NCI-H2029 treated with DMSO at 0.1 percent for 48 hours (cell line): ENCODE measurements at places on chromosomes 2 and 18.

DNA sequence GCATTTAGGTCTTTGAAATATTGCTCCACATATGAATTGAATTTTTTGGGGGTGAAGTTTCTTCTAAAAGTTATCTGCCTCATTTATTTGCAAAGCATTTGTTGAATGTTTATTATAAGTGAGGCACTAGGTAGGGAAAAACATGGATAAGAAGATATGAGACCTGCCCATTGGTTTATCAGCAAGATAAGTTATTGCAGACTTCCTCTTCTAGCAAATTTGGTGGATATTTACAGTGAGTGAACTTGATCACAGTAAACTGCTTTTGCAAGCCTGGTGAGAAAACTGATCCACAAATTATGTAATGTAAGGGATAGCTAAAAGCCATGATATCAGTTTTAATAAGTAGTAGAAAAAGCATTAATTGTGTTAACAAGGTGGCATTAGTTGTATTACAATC, 364.8 kb downstream of the SOCS6 start:
- no peak for DNase-seq

DNA sequence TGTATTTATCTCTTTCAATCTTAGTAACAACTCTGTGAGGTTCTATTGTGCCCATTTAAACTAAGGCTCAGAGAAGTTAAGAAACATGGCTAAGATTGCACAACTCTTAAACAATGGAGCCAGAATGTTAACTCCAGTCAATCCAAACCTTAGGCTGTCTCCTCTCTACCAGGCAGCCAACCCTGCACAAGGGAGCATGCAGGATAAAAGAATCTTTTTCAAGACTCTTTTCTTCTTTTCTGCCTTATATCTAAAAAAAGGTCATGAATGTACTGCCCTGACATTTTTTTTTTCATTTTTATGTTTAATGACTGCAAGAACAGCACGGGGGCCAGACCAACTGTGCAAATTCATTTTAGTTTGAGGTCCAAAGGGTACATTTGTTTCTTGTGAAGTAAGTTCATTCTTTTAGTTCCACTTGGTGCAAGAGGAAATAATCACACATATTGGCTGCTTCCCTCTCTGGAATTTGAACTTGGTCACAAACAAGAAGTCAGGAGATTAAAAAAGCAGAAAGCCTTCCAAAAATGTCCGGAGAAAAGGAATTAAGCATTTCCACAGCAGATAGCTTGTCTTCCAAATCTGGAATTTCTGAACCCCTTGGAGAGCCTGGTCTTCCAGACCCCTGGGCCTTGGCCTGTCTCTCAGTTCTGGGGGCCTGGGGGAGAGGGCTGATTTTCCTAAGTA, 96.0 kb upstream of the RIOK3 start:
- no peak for DNase-seq

DNA sequence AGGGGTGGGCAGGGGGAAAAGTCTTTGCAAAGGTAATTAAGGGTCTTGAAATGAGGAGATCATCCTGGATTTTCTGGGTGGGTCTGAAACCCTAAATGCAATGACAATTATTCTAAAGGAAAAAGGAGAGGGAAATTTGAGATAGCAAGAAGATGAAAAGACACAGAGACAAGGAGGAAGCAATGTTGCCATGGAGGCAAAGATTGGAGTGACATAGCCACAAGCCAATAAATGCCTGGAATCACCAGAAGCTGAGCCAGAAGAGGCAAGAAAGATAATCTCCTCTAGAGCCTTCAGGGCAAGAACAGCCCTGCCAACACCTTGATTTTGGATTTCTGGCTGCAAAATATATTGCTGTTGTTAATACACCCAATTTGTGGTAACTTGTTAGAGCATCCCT, 1246.3 kb upstream of the PIK3C3 start:
- DNase-seq, result no peak

GRCh38 chr18:36424741-36425142, 127.2 kb downstream of the FHOD3 start:
- no peak for DNase-seq

GRCh38 chr2:46471019-46471583, 8.3 kb upstream of the TMEM247 start:
- no peak for DNase-seq

DNA sequence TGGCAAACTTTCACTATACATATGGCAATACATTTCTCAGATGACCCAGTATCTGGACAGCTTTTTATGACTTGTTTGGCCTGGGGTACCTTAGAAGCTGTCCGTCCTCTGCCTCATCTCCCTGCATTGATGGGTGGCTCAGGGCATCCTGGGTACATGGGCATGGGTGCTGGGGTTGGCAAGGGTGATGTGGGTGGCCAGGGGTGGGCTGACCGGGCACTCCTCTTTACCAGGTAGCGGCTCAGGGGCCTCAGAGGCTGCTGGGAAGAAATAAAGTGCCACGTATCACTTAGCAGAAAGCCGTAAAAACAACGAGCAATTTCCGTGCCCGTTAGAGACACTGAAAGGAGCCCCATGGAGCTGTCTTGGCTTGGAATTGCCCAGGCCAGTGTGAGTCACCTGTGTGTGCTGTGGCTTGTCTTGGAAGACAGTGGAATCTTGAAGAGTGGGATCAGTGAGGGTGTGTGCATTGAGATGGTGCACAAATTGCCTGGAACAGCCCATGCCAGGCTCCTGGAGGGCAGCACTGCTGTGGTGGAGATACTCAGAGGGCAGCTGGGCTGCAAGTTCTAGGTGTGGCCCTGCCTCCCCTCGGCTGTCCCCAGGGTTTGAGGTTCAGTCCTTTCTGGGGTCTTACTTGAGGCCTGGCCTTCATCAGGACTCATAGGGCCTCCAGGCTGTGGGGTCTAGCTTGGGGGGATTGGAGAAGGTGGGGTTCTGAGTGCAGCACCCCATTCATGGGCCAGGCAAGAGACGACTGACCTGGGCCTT, 88.8 kb downstream of the FHOD3 start:
- DNase-seq, result no peak

GRCh38 chr2:226121046-226121738, 678.4 kb downstream of the IRS1 start:
- DNase-seq, result no peak

DNA sequence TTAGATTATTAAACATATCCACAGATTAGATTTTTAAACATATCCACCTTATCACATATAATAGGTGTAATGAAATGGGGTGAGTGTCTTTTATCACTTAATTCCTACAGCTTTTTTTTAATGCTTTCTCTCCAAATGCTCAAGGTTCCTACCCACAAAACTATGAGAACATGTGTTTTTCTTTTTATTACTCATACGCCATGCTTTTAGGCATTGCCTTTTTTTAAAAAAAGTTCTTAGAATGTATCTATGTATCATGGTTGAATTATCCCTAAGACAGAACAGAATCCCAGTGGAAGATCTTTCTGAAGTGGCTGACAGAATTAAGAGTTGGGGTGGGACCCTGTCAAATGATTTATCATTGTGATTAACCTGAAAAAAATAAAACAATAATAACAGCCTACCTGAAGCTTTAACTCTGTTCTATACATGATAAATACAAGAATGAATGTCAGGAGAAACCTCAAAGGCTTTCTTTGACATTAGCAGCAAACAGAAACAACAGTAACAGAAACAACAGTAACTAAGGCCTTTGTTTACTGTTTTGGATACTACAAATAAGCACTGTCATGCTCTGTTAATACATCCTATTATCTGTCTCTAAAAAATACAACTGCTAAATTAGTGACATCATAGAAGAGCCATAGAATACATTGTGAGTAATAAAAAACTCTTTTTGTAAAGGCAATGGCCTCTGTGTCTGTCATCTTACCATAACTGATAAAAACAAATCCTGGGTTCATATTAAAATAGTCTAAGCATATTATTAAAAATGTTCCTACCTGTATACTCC, 4.1 kb upstream of the ZNF397 start:
- DNase-seq, result no peak

DNA sequence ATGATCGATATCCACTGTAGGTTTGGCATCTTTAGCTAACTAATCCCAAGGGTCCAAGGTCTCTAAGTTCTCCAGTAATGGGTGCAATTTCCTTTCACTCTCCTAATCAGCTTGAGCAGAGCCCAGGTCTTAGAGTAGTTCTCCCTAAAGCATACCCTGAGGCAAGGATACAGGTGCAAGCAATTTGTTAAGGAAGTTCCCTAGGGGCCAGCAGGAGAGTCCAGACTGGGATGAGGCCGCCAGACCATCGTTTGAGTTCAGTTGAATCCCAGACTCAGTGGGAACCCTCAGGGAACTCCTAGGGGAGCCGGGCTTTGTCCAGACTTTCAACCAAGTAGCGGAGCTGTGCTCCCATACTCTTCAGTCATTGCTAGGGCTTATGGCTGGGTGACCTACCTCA, 835.4 kb upstream of the CDH2 start:
- no peak for DNase-seq

DNA sequence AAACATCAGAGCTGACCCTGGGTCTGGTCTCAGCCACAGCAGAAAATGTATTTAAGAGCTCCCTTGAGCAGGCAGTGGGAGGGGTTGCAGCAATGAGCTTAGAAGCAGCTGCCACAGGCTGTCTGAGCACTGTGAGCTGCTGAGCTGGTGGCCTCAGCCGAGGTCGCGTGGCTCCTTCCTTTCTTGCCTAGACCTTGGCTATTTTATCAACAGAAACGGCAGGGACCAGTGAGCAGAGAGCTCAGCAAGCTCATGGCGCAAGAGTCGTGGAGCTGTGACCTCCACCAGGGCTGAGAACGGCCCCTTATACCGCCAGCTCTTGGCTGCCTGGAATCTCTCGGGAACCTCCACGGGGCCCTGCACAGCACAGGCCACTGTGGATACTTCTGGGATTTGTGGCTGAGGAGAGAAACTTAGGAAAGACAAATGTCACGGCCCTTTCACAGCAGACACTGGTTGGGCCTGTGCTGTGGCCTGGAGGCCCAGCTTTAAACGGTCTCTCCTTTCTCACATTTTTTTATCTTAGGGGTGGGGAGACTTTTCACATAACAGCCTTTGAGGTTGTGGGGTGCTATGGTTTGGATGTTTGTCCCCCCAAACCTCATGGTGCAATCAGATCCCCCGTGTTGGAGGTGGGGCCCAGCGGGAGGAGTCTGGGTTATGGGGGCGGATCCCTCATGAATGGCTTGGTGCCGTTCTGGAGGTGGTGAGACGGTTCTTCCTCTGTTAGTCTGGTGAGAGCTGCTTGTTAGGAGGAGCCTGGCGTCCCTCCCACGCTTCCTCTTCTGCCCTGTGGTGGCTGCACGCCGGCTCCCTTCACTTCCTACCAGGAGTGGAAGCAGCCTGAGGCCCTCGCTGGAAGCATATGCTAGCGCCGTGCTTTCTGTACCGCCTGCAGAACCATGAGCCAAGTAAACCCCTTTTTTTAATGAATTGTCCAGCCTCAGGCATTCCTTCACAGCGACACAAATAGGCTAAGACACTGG, 1.7 kb downstream of the ALLC start:
- no peak for DNase-seq
